NCI-H510A treated with DMSO at 0.1 percent for 48 hours (cell line): ENCODE measurements at places on chromosomes 11 and 22.
A peak's percentile ranks its signal among the peaks of the same experiment; 100 is the strongest.

DNA sequence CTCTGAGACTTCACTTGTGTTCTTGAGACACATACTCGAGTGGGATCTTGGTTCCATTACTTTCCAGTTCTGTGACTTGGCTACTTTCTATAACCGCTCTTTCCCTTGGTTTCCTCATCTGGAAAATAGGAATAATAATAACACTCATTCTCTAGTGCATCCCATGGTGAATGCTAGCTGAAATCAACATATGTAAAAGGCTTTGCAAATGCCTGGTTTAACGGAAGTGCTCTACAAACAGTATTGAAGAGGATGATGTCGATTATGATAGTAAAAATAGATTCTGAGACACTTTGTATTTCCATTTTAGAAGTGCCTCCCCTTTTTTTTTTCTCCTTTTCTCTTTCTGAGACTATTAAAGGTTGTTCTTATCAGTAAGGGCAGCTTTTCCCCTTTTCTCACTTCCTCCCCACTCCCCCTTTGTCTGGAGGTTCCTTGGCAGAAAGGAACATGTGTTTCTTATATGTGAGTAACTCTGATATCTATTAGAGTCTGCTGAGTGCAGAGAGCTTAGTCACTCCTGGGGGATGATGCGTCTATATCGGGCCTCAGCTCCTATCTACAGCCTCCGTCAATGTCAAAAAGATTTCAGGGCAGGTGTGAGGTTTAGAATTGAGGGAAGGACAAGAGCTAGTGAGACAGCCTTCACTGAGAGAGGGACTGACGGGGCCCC lies 489.3 kb downstream of the NTM start:
- DNase-seq: no peak

DNA sequence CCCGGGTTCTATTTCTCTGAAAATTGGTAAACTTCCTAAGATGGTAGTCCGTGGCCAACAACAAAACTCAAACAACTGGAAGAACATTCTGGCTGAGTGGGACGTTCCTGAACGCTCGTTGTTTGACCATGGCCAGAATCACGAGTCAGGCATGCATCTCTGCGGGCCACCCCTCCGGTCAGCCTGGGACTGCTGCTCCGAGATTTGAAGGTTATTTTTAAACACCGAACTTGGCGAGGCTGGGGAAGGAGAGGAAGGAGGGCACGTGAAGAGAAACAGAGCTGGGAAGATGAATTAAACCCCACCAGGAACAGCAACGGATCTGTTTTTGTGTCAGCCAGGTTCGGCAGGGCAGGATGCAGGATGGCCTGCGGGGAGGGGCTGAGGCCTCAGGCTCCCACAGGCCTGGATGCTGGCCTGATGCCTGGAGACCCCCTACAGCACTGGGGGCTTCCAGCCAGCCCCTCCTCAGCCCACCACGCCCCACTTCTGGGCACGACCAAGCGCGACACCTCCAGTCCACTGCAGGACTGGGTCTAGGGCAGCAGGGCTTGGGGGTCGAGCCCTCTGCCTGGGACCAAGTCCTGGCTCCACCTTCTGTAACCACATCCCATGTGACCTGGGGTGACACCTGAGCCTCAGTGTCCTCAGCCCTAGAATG lies 5.1 kb downstream of the SHISAL1 start:
- no peak for DNase-seq

DNA sequence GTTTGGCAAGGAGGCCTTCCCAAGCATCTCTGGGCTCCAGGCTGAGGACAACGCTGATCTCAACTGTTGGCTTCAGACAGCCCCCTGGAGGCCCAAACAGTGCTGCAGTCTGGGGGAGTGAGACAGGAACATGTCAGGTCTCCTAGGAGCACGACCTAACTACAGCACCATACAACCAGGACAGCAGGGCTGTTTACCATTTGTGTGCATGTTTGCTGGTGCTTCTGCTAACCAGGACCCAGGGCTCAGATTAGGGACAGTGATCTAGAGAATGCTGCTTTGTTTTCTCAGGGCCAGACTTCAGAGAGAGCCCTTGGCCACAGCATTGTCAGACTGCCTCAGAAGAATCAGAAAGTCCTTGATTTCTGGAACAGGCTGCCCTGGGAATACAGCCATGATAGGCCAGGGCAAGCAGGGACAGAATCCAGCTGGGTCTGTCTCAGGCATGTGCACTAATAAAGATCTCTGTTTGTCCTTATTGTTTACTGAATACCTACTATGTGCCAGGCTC lies 126.5 kb downstream of the VPREB1 start:
- no peak for DNase-seq

GRCh38 chr11:63547061-63547460 lies 10.5 kb downstream of the PLAAT4 start:
- DNase-seq: no peak

DNA sequence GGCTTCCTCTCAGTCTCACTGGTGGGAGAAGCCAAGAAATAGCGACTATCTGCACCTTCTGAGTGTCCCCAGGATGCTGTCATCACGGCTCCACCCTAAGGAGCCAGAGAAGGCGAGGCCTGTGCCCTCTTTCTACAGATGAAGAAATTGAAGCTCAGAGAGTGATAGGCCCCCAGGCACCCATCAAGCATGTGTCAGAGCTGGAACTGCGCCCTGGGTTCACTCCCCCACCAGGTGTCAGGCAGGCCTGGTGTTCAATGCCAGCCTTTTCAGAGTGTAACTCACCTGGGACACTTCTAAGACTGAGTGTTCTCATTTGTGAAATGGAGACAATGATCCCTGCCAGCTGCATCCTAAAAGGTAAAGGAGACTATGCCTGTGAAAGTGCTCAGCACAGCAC lies 127.3 kb upstream of the SEZ6L start:
- DNase-seq: no peak

DNA sequence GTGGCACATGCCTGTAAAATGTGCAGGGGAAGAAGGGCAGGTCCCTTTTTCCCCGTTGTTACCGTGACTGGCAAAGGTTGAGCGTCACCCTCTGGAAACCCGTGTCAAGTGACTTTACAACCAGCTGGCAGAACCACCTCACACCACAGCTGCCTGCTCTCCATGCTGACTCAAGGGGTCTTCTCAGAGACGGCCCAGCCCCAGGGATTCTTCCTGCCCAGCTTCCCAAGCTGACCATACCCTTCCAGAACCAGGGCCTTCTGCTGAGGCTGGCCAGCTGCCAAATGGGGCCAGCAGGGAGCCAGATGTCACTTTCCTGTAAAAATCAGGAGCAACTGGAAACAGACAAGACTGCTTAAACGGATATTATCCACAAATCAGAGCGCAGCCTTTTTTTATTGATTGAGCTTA lies 6.3 kb downstream of the PC start:
- peak; percentile 72 for DNase-seq

DNA sequence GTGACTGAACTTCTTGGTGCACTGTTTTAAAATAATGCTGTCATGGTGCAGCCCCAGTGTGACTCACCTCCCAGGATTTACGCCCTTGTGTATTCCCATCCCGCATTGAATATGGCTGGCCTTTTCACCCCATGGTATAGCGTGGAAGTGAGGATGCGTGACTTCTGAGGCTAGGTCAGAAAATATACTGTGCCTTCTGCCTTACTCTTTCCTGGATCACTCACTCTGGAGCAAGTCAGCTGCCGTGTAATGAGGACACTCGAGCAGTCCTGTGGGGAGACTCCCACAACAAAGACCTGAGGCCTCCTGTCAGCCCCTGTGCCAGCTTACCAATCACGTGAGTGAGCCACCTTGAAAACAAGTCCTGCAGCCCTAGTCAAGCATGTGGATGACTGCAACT lies 471.9 kb upstream of the KIRREL3 start:
- peak; percentile 58 for DNase-seq
